Activated CD8-positive, alpha-beta memory T cell treated with anti-CD3 and anti-CD28 coated beads for 24 hours (primary cell): ENCODE measurements at places on chromosomes 4 and X.

GRCh38 chr4:81516241-81516640 lies 44.5 kb upstream of the RASGEF1B start:
- DNase-seq: no peak

DNA sequence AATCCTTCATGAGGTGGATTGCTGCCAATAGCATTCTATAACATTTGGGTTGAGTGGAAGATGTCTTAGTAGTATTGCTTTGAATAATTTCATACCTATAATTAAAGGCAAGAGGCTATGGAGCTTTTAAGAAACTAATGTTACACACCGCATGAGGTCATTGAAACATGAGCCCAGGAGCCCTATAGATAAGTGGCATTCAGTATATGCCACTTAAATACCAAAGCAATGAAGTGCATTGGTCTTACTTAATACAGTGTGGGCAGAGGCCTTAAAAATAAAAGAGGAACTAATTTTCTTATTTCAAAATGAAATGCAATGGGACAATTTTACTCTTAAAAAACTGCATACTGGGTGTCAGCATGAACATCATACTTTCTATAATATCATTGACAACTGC lies 47.5 kb downstream of the SPATA18 start:
- DNase-seq: no peak

GRCh38 chrX:9372866-9373265 lies 92.0 kb upstream of the TBL1X start:
- DNase-seq: no peak

GRCh38 chr4:100168521-100168920 lies 21.7 kb downstream of the DDIT4L start:
- DNase-seq: no peak

DNA sequence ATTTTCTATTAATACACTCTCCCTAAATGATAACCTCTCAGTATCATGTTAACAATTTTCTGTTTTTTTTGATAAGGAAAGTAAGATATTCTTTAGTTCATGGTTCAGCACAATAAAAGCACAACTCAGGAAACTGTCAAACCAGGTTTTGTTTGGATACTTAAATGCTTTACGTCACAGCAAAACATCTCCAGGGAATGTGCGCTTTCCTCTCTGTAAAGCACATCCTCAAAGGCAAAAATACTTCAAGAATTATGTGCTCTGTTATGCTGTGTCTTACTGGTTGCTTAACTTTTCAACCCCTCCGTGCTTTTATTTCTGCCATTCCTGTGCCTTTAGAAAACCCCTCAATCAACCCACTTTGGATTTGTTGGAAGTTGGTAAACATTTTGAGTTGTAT lies 27.8 kb downstream of the SNX25 start:
- DNase-seq: no peak

DNA sequence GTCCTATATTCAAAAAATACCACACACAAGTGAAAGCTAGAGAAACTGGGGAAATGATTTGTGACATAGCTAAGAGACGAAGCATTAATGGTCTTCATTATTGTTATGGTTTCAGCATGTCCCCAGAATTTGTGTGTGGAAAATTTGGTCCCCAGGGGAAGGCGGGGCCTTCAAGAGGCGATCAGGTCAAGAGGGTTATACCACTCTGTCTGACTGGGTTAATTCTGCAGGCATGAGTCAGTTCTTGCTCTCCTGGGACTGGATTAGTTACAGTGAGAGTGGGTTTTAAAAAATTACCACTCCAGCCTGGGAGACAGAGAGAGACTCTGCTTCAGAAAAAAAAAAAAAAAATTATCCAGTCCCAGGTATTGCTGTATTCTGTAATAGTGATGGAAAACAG lies 2.1 kb upstream of the MTNR1A start:
- no peak for DNase-seq

- DNase-seq: no peak
Measured at GRCh38 chr4:3732076-3733028, 33.8 kb upstream of the ADRA2C start.

- peak; percentile 78 for DNase-seq
Measured at GRCh38 chrX:48683411-48683982, at the start of gene WAS. Gene WAS (plus strand): TSS chrX:48683799. CDS start chrX:48683854, 55 bp downstream.

- no peak for DNase-seq
Measured at GRCh38 chr4:92988301-92988700, 684.5 kb downstream of the GRID2 start.

GRCh38 chrX:132272826-132273225 lies 53.6 kb upstream of the RAP2C start:
- DNase-seq: no peak

GRCh38 chrX:46626566-46626965 lies 53.0 kb downstream of the CHST7 start:
- no peak for DNase-seq

GRCh38 chrX:81195259-81195658 lies 6.5 kb downstream of the HMGN5 start:
- DNase-seq: no peak

DNA sequence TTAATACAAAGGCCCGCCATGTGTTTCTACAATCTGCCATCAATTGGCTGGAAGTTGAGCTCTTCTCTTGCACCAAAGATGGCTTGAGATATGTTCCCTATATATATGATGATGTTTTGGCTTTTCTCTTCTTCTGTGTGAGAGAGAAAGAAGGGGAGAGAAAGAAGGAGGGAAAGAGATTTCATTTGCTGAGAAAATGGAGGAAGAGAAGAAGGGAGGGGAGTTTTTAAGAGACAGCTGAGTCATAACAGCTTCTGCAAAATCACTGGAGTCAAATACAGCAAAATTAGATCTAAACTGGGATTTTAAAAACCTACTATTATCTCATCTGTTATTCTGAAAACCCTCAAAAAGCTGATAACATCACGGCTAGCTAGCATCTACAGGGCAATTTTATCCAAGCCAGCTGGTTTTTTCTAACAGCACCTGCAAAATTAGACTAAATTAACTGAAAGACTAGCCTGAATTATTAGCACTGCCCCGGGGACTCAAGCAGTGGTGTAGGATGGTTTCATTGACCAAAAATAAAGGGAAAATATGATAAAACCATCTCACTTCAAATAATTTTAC lies 647.6 kb upstream of the ACTRT1 start:
- no peak for DNase-seq

DNA sequence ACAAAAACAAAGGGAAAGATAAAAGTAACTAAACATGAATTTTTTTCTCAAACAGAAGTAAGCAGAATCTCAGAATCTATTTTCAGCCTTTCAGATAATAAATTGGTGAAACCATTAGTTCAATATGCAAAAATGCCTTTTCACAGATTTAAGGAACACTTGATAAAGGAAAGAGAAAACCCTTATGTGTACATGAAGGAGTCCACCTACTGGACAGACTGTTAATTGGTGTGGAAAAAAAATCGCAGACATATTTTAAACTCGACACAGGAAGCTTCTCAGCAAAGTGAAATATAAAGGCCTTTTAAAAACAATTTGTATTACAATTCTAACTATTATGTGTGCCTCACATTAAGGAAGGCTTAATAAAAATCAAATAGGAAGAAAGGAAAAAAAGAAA lies 22.3 kb downstream of the COX7B2 start:
- DNase-seq: no peak

DNA sequence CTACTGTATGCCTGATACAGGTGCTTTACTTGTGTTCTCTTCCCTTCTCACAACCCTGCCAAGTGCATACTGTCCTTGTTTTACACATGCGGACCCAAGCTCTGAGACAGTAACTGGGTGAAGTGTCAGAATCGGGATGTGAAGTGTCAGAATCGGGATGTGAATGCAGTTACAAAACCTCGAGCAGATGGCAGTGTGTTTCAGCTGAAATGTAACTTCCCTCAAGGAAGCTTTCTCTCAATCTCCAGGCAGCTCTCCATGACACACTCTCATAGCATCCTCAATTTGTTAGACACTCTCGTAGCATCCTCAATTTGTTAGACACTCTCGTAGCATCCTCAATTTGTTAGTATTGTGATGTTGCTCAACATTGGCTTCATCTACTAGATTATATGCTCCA lies 1.1 kb upstream of the HPSE start:
- no peak for DNase-seq

- no peak for DNase-seq
Measured at GRCh38 chr4:126215759-126216158, 901.0 kb downstream of the FAT4 start.

DNA sequence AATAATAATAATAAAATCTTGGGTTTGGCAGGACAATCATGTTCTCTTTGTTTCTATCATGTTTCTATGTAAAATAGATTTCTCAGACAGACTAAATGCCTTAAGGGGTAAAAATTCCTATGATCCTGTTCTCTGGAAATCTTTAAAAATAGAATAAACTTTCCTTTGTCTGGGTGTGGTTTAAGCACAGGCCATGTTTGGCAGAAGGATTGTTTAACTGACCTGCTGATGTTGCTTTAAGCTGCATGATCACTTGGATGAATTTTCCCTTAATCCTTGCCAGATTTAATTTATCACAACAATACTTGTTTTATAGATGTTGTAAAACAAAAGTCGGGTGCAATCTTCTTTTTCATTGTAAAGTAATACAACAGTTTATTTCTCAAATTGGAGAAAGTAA lies 341.7 kb upstream of the FAT1 start:
- no peak for DNase-seq

GRCh38 chr4:48683784-48684666 lies 96.1 kb downstream of the FRYL start:
- DNase-seq: no peak

- no peak for DNase-seq
Measured at GRCh38 chrX:53990171-53990570, 54.1 kb downstream of the PHF8 start.

- DNase-seq: no peak
Measured at GRCh38 chr4:83255584-83255983, 29.0 kb downstream of the COQ2 start.

- no peak for DNase-seq
Measured at GRCh38 chr4:107008115-107008514, 28.0 kb downstream of the DKK2 start.

- DNase-seq: no peak
Measured at GRCh38 chr4:109945056-109945455, 32.4 kb downstream of the EGF start.

DNA sequence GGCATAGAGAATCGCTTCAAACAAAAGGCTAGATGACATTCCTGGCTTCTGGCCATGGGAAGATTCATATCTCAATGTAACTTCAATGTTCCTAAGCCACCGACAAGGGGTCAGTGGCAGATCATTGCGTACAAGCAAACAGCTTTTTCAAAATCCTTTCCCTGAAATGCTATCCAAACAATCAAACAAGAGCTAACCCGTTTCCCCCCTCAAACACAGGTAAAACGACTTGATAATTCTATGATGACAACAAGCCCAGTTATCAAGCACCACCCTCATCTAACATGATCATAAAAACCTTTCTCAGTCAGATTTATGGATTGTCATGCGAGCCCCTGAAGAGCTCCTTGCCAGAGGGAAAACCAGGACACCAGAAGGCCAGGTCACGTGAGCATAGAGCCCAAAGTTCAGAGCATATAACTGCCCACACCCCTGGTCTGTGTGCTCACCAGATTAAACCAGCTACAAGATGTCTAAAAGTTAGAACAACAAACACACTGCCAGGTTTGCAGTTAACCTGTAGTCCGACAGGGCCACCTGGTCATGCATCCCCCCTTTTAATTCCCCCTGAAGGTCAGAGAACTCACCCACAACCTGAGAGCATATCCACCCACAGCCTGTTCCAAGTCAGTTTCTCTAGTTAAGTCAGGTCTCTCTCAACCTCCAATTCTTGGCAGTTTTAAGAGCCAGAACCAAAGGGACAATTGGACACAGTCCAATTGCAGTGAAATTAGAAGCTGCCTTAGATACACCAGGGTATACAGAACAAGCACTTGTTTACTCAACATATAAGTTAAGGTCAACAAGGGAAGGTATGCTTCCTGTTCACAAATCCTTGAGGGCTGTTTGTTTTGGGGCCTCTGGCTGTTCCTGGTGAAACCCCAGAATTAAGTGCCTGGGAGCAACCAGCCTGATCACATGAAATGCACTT lies 248.1 kb upstream of the PPARGC1A start:
- no peak for DNase-seq

DNA sequence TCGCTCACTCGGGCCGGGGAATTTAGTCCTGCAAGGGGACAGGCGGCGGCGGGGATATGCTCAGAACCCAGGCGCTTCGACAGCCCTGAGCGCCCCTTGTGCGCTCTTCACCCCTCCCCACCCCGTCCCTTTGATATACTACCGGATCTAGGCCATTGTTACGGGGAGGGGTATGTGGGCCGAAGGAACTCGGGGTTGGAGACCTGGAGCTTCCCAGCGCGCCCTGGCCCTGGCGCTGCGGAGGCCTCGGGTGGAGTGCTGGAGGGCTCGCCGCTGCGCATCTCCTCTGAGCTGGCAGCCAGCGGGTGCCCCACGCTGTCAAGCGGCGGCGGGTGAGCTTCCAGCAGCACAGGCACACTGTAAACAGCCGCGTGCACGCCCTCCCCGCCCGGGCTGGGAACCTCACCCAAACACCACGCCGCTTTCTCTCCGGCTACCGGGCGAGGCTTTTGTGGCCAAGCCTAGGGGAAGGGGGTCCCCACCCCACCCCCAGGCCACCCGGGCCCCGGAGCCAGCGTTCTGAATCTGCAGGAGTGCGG lies 54.5 kb upstream of the BCOR start:
- DNase-seq: peak; percentile 71

DNA sequence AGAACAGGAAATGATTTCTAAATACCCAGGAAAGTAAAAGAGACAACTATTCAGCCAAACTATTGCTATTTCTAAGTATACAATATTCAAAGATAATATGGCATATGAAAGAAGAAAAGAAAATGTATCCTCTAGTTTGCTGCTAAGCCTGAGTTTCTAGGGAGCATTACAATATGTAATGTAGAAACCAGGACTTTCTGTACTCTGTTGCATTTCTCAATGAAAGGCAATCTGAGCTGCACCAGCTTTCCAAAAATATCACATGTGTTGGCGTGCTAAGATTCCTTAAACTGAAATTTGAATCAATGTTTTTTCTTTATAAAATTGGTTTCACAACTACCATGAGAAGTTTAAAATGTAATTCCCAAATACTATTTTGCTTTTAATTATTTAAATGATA lies 129.6 kb downstream of the ANK2 start:
- no peak for DNase-seq

GRCh38 chrX:22373766-22374165 lies 101.1 kb downstream of the CBLL2 start:
- no peak for DNase-seq

DNA sequence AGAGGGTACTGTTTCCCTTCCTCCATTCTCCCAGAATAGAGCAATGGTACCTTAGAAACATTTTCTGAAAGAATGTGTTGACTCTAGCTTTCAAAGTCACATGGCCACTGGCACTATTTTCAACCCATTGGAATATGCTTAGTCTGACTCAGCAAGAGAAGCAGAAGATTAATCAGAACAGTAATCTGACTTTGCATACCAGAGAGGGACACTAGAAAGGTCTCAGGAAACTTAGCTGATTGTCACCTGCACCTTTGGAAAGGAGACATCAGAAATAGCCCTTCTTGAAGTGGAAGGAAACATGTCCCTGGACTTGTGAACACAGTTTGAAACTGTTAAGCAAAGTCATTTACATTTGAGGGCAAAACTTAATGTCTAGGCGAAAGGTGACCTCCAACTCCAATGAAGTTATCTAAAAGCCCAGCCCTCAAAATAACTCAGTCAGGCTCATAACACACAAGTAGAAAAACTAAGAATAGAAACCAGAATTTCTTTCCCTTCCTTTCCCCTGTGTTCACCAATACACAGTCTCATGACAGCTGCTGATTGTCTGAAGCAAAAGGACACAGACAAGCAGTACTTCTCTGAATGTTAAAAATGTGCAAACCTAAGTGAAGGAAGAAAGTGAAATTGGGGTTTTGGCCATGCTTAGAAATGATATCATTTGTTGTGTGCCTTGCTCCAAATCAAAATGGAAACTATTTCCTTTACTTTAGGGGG lies 270.8 kb downstream of the GRIA3 start:
- no peak for DNase-seq

GRCh38 chr4:123463869-123464268 lies 67.3 kb downstream of the SPRY1 start:
- DNase-seq: no peak

- no peak for DNase-seq
Measured at GRCh38 chrX:81957318-81957717, 755.4 kb downstream of the SH3BGRL start.
